ENCODE measurements at places on chromosomes 16 and 17.

- DNase-seq: no peak
Measured at GRCh38 chr16:28878083-28878926, at the start of gene ATP2A1. ATP2A1 (plus strand) TSS chr16:28878488; CDS start chr16:28878672, 184 bp downstream.

- no peak for DNase-seq
Measured at GRCh38 chr16:56787167-56787566, 57.2 kb downstream of the NUP93 start.

DNA sequence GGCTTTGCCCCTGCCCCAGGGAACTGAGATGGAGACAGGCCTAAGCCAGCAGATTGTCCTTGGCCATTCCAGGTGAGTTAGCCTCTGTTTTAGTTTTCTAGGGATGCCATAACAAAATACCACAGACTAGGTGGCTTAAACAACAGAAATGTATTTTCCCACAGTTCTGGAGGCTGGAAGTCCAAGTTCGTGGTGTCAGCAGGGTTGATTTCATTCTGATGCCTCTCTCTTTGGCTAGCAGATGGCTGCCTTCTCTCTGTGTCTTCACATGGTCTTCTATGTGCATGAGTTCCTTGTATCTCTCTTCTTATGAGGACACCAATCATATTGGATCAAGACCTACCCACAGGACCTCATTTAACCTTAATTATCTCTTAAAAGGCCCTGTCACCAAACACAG is 12.8 kb downstream of the FAM20A start:
- DNase-seq: no peak

DNA sequence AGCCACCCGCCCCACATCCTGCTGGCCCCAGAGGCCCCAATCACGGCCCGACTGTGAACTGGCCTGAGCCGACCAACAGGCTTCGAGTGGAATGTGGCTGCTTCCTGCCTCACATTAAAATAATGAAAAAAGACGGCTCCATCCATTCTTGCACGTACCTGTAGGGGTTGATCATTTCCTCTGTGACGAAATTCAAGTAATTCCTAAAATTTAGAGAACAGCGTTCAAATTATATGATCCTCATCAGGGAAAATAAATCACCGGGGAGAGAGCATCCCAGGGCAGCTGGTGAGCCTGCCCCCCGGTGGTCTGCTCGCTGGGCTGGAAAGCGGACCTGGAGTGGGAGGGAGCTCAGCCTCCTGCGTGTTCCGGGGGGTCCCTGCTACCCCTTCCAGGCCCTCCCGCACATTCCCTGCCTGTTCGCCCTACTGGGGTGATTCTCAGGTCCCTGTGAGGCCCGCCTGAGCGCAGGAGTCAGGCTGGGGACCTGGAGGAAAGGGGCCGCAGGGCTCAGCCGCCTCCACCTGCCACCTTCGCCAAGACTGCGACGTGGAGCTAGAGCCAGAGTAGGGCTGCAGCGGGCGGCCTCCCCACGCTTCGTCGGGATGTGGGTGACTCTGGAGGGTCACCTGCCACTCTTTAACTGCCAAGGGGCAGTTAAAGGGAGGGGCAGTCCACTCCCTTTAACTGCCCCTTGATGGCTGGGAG is 28.9 kb downstream of the SLC7A5 start:
- no peak for DNase-seq

GRCh38 chr17:63930951-63931575 is 1.1 kb downstream of the CD79B start:
- no peak for DNase-seq

GRCh38 chr16:49755313-49755620 is 100.6 kb downstream of the ZNF423 start:
- DNase-seq: no peak

DNA sequence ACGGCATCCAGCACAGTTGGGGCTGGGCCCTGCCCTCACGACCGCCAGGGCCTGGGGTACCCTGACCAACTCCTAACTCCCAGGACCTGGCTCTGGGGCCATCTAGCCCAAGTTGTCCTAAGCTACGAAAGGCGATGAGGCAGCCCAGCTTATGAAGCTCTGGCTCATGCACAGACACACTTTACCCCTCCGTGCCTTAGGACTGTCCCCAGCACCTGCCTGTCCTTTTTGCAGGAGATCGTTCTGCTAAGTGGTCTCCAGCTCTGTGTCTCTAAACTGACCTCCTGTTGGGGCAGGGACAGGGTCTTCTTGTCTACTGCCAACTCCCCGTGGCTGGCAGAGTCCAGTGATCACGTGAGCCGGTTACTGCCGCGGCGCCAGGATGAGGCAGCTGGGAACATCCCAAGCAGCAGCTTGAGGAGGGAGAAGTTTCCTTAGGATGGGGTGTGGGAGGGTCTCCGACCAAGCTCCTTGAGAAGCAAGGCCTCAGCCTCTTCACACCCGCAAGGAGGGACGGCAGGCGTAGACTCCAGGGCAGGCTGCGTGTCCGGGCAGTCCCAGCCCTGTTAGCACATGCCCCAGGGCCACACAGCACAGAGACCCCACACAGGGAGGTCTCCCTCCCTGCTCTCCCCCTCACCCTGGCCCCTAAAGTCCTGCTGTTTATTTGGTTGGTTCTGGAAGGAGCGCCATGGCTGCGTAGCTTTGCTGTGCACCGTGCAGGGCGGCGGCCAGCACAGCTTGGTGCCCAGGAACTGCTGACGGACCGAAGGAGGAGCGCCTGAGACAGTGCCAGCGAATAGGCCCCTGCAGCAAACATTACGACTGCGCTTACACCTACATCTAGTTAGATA is 16.4 kb upstream of the METRNL start:
- DNase-seq: no peak

GRCh38 chr16:46973996-46974324 is 486 bp upstream of the DNAJA2 start:
- DNase-seq: no peak

DNA sequence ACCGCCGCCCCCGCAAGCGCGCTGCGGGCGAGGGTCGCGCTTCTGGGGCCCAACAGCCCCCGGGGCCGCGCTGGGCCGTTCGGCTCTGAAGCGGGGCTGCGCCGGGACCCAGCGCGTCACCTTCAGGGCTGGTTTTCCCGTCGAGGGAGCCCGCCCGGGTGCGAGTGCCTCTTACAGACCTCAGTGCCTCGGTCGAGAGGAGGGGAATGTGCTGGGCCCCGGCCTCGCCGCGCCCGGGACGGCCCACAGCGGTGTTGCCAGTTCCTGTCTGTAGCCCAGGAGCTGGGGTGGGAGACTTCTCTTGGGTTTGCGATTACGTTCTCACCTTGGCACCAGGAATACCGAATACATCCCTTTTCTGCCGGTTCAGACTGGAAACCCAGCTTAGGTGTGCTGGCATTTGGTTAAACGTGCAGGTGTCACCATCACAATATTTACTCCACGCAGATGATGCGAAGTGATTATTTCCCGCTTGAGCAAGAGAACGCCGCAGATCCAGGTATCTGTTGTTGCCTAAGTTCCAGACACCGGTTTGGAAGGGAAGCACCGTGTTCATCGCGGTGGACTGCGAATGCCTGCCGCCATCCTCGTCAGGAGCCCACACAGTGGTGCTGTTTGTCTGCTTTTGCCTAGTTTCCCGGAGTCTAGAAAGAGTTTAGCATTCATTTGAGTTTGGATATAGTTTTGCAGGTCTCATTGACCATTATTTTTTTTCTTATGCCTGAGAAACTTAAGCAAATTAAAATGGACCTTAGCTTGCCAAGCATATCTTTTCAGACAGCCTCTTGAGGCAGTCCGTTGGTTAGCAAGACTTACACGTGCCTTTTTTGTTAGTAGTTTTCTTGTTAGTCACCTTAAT is 914 bp downstream of the MAP1LC3B start:
- DNase-seq: peak; percentile 13

- DNase-seq: peak; percentile 63
Measured at GRCh38 chr17:1999557-2000251, 25.4 kb downstream of the RTN4RL1 start.

GRCh38 chr16:29023279-29024277 is 38.7 kb downstream of the LAT start:
- no peak for DNase-seq

GRCh38 chr16:19219836-19220235 is 51.8 kb downstream of the SYT17 start:
- no peak for DNase-seq

DNA sequence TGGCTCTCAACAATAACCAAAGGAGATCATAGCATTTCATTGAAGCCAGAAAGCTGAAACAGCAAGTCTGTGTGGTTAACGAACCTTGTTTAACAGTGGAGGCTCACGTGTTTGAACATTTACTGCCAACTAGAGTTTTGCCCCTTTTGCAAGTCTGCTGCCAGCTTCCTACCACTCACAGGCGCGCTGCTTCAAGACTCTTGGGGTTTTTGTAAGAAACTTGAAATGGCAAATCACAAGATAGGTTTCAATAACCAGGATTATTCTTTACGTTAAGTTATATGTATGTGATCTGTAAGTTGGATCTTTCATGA is 1.2 kb downstream of the SNTB2 start:
- DNase-seq: no peak

- no peak for DNase-seq
Measured at GRCh38 chr17:34899643-34900291, 61.5 kb downstream of the CCT6B start.

- DNase-seq: peak; percentile 35
Measured at GRCh38 chr17:44828919-44829522, 1.1 kb downstream of the GJC1 start.

DNA sequence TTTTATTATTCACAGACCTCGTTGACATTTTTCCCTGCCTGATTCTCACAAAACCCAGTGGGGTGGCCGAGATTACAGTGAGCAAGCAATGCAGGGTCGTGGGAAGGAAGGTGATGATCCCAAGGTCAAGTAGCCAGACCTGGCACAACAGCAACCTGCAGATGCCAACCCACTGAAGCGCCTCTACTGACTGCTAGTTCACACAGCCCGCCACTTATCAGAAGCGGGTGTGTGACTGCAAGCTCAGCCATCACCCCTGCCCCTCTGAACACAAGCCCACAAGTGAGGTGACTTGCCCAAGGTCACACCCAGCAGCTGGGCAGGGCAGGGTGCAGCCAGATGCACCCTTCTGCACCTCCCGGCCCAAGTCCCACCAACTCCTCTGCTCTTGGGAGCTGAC is 7.1 kb downstream of the TFAP4 start:
- no peak for DNase-seq

- no peak for DNase-seq
Measured at GRCh38 chr17:29163563-29163962, 16.6 kb downstream of the MYO18A start.

DNA sequence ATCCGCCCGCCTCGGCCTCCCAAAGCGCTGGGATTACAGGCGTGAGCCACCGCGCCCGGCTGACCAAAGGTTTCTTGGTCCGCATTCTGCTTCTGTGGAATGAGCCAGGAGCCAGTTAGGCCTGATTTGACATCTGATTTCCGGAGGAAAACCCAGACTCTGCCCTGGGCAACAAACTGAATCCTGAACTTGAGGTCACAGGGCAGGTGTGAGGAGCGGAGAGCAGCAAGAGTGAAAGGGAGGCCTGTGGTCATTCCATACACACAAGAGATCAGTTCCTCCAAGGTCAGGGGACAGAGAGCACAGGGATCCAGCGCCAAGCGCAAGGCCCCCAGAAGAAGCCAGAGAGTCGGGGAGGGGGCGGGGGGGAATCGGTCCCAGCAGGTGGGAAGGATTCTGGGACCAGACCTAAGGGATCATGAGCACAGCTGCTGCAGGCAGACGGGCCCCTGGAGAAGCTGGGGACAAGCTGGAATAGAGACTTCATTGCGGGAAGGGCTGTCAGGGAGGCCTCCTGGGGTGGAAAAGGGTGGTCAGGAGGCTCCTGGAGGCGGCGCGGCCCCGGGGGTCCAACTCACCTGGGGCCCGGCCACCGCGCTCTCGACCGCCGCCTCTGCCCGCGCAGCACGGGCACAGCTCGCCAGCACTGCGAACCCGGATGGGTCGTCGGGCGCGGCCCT is 436 bp downstream of the SHPK start:
- DNase-seq: no peak

DNA sequence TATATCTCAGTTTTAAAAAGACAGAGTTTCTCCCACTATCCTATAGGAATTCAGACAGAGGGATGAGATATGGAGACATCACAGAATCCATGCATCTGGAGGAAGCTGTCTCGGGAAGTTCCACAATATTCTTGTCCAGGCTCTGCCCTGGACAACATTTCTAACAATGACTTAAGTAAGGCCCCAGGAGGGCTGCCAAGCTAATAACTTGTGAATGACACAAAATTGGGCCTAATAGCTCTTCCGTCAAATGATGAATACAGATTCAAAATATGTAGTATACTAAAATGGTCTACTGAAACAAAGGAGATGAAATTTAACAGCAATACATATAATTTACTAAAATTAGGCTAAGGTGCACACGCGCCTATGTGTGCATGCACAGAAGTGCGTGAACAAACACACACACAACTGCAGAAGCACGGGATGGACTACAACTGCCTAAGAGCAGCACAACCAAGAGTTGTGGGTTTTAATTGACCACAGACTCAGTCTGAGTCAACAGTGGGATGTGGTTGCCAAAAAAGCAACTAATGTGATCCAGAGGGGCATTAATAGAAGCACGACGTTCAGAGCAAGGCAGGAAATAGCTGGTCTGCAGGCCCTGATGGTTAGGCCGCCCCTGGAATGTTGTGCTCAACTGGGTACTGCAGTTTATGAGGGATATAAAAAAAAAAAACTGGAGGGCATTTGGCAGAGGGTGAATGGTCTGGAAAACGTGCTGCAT is 26.3 kb upstream of the HS3ST2 start:
- DNase-seq: no peak

DNA sequence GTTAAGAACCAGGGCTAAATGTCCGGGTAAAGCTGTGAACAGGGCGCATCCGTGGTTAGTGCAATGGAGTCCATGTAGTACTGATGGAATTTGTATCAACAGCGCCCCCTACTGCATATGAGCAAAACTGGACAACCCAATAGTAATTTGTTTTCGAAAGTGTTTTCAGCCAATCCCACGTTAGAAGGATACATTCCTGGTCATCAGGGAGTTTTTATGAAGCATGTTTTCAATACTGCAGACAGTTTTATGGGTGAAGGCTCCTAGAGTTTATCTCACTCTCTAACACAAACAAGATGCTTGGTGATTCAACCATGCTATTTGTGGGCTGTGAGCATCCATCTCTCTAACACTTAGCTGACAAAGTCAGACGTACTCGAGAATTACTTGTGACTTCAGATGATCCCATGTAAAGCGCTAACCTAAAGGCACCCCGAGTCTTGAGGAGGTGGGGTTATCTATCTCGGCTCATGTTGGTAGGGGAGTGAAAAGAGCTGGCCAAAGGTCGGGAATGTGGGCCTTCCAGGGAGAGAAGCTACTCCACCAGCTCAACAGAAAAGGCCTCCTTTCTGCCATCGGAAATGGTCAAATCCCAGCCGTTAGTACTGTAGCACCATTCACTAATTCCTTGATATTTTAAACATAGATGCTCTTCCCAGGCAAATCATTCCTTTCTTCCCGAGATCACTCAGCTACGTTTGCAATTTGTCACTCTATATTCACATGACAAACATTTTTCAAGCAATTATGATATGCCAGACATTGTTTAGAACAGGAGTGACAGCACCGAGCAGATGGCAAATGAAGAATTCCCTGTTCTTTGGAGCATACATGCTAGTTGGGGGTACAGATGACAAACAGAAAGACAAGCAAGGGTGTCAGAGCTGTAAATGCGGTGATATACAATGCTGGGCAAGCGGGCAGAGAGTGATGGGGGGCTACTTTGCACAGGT is 46.9 kb upstream of the HNF1B start:
- no peak for DNase-seq

Data from NCI-H345 (cell line).